ENCODE measurements at places on chromosomes 7 and 10.

GRCh38 chr7:66125052-66125694 lies 10.5 kb downstream of the CRCP start:
- no peak for DNase-seq

DNA sequence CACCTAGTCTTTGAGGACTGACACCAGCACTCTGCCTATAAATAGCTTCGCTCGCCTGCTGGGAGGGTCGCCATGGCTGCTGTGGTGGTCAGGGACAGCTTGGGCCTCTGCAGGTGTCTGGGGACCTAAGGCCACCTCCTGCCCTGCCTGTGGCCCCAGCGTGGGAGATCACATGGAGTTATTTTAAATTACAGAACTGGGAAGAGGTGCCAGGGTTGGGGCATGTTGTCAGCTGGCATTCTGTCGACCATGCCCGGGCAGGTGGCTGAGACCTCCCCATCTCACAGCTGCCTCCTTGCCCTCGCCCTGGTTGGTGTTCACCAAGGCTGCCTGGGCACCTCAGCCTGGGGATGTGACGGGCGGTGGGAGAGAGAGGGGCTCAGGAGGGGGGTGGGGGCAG lies 18.1 kb downstream of the SHH start:
- no peak for DNase-seq

GRCh38 chr7:155458878-155459699 lies 1.2 kb downstream of the EN2 start:
- DNase-seq = no peak

DNA sequence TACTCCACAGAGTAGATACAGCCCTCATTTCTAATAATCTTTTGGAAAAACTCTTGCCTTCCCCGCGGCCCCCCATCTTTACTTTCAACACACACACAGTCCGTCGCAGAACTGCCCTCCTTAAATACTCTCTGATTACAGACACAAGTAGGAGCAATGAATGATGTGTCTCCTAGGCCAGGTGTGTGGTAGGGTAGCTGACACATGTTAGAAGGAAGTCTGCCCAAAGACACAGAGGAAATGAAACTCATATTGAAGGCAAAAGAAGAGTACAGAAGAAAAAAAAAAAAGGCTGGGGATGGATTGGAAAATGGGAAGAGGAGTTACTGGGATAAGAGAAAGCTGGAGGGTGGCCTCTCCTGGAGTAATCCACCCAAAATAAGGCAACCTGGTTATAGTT lies 14.6 kb downstream of the OPALIN start:
- no peak for DNase-seq

DNA sequence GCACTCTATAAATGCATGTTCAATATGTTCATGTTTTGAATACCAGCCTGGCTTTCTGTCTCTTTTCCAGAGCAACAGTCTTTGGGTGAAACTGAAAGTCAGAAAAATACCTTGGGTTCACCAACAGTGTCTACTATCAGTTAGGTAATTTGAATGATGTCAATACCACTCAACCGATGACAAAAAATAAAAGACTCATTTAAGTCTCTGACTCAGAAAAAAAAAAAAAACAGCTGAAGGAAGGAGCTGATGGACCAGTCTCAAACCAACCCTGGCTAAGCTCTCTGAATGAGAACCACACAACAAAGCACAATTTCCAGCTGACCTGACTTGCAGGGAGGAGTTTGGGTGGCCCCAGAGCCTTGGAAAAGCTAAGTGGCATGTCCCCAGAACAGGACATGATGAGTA lies 42.5 kb downstream of the ABLIM1 start:
- no peak for DNase-seq

GRCh38 chr7:19016140-19016539 lies 101.3 kb downstream of the TWIST1 start:
- no peak for DNase-seq

DNA sequence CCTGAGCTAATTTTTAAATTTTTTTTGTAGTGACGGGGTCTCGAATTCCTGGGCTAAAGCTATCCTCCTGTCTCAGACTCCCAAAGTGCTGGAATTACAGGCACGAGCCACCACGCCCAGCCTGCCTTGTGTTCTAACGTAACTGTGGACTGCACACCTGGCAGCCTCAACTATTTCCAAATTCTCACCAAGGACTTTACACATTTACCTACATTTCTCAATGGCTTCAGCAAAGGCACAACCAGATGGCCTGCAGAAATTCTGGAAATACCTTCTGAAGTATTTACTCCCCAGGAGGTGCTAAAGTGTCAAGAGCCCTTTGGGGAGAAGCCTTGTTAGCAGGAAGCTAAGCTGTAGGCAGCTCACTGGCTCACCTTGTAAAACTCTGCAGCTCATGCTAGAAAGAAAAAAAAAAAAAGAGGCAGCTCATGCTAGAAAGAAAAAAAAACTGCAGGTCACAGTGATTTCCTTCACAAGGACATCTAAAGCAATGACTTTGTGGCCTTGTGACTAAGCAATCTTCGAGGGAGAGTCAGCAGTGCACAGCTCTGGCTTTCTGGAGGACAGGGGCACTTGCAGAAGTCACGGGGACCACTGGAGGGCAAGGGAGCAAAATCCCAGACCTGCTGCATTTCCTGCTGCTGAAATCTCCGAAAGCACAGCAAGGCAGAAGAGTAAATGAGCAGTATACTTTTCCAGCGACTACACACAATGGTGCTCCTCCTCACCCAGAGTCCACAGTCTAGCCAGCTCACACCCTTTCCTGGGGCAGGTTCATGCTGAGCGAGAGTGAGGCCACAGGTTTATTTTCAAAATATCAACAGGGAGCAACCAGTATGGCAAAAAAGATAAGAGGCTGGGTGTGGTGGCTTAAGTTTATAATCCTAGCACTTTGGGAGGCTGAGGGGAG lies 40.4 kb downstream of the BAIAP2L1 start:
- DNase-seq = no peak

- DNase-seq = peak; percentile 37
Observed at GRCh38 chr7:40057292-40057691, 77.1 kb downstream of the MPLKIP start.

DNA sequence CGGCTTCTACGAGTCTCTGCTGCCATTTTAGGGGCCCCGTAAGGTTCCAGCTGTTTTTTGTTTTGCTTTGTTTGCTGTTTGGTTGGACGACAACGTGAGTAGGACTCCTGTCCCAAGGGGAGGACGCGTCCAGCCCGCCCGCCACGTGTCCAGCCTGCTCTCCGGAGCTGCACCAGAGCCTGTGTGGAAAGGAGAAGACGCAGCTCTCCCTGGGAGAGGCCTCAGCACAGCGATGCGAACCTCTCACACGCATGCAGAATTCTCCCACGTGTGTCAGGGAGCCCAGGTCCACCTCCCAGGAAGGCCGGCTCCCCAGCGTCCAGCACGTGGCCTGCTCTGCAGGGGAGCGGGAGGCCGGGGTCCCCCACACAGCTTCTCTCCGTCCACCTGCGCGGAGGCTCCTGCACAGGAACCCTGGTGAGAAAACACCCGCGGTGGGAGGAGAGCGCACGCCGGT lies 36.4 kb upstream of the DNAJB6 start:
- no peak for DNase-seq

DNA sequence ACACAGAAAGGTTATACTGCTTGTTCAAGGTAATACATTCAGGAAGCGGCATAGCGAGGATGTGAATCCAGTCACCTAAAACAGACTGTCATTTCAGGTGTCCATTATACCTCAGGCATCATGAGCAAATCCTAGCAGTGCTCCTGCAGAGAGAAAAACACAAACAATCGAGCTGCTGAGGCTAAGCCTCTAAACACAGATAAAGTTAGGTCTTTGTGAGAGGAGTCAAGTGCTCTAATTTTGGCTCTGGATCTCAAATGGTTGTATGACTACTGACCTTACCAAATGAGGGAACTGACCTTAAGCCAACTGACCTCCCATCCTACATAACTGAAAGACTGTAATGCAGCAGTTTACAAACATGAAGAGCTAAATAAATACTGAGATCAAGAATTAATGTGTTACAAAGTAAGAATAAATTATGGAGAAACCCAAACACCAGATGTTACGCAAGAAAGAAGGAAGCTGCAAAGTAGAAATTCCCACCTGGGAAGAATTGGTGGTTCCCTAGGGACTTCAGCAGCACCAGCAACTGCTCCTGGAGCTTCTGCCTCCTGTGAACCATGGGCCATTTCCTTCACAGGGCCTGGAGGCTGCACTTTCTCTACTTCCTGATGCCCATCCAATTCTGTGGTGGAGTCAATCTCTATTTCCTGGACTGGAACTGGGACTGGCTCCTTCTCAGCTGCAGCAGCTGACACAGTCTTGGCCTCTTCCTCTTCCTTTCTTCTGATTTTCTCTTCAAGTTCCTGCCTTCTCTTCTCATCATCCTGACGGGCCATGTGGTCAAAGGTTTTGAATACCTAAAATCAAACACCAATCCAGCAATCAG lies 5.8 kb downstream of the NUDCD3 start:
- no peak for DNase-seq

DNA sequence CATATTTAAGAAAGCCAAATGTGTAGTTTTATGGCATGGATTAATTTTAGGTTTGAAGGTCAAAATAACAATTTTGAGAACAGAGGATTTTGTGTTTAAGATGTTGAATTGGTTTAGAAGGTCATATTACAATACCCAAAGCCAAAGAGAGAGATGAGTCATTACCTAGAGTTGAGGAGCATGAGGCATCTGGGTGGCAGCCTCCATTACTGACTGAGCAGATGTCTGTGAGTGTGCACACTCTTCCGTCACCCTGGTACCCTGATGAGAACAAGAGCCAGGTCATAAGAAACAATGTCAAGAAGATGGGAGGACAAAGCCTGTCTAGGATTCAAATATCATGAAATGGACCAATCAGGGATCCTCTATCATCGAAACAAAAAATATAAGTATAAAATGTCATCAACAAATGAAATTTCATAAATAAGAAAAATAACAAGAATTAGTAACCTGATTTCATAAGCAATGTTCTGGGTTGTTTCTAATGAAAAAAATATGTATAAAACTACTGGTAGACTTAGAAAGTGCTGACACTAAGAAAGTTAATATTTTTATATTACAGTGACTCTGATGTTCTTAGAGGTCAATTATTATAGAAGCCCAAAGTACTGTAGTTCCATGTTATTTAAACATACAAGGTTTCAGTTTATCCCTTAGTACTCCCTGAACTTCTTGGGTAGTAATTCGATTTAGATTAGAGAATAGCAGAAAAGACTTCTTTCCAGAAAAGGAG lies 20.0 kb downstream of the CUBN start:
- peak; percentile 15 for DNase-seq

GRCh38 chr7:146661929-146662328 lies 545.3 kb downstream of the CNTNAP2 start:
- no peak for DNase-seq

DNA sequence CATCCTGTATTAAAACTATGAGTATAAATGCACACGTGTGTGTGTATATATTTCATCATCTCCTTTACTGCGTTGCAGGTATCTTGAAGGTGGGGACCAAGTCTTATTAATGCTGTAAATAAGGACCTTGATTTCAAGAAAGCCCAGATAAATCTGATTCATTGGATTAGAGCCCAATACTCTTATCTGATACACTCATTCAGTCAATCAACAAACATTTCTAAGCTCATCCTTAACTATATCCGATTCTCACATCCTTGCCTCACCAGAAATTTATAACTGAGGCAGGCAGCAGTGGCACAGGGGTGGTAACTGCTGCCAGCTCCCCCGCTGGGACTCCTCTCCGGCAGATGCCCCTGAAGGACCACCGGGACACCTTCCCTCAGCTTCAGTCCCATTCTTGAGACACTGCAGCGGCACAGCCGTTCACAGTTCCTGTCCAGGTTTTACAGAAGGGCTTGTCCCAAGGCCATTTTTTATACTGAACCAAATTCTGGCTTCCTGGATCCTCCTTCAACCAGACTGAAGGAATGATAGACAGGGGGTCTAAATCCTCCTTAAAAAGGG lies 54.0 kb downstream of the BRI3 start:
- no peak for DNase-seq

DNA sequence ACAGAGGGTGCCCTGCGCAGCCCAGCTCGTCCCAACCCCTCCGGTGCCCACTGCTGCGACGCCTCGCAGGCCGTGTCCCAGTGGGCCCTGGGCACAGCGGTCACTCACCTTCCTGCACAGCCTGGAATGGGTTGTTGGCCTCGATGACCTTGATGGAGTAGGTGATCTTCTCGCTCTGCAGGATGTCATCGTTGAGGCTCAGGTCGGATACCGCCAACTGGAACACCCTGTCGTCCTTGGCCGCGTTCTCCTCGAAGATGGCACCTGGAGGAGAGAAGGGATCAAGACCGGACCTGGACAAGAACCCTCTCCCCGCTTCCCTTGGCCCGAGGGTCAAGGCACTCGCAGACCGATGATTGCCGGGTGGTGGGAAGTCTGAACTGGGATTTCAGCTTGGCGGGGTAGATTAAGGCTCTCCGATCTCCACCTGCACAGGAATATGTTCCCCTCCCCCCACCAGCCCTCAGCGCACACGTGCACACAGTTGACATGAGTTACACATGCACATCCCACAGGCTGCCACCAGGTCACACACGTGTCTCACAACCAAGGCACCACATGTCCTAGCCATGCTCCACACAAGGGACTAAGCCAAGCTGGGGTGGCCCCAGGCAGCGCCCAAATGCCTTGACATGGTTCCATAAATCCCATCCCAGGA lies 2.6 kb downstream of the GRID1 start:
- DNase-seq = no peak

- DNase-seq = no peak
Observed at GRCh38 chr7:148495605-148496004, 95.0 kb upstream of the C7orf33 start.

- DNase-seq = no peak
Observed at GRCh38 chr7:141262101-141263090, 188.5 kb downstream of the TMEM178B start.

GRCh38 chr7:144525956-144526355 lies 122.5 kb upstream of the NOBOX start:
- no peak for DNase-seq

GRCh38 chr7:22351329-22351692 lies 5.6 kb downstream of the RAPGEF5 start:
- no peak for DNase-seq

- DNase-seq = no peak
Observed at GRCh38 chr7:98206451-98207330, 4.5 kb upstream of the BHLHA15 start.

DNA sequence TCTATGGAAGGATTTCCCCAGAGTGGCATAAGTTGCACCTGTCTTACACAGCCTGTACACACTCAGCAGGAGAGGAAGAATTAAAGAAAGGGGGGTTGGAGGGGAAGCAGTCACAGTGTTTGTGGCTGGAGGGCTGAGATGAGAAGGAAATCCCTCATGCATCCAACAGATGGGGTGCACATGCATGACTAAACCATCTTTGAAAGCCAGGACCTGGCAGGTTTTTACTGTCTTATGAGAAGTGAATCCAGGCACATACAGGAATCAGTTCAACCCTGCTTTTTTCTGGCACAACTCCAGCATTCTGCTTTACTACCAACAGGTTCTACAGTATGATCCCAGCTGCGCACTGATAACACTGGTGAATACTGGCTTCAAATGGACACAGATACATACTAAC lies 107.7 kb downstream of the CACNA2D1 start:
- DNase-seq = peak; percentile 98

GRCh38 chr10:14820775-14821154 lies 17.1 kb downstream of the CDNF start:
- DNase-seq = no peak

- no peak for DNase-seq
Observed at GRCh38 chr10:6464862-6465430, 115.1 kb downstream of the PRKCQ start.

GRCh38 chr7:28225576-28225975 lies 45.0 kb upstream of the JAZF1 start:
- DNase-seq = no peak

Data from NCI-H446 (cell line).